NCI-H1417 treated with DMSO at 0.1 percent for 48 hours (cell line): ENCODE measurements at places on chromosomes 11 and 22.
A peak's percentile ranks its signal among the peaks of the same experiment; 100 is the strongest.

- DNase-seq: no peak
Measured at GRCh38 chr11:15800111-15800800, 556.1 kb downstream of the SOX6 start.

DNA sequence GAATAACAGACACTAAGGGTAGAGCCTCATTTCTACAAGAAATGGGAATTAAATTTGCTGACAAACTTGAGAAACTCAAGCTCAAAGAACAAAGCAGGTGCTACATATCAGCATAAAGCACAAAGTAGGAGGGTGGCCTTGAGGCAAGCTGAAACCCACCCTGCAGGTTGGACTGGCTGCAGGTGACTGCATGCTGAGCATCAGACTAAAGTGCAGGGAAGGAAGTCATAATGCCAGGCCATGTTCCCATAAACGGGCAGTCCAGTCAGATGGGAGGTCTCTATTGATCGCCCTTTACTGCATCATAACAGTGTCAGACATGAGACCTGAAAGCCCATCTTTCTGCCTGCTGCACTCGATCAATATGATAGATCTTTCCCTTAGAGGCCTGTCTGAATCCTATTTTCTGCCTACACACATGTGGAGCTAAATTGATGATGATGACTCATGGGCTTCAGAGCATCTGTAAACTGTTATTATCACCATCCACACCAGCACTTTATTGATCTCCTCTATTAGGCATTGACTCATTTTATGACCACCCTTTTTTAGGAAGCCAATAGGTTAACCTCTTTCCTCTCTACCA, 224.5 kb upstream of the DDI1 start:
- DNase-seq: no peak

GRCh38 chr22:45627489-45628233, 44.0 kb upstream of the ATXN10 start:
- no peak for DNase-seq

DNA sequence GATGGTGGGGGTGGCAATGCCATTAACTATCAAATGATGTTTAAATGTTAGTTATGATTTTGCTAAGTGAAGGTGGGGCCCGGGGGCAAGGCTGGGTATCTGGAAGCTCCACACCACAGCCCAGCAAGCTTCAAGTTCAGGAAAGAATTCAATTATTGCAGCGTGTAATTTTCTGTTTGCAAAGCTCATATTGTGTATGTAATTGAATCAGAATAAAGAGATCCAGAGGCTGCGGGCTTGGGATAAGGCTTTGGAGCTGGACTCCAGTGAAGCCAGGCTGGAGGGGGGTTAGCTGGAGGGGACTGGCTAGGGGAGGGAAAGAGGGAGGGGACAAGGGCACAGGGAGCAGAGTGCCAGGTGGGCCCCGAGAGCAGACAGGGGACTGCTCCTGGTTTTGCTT, 557.1 kb upstream of the CADM1 start:
- DNase-seq: no peak

- no peak for DNase-seq
Measured at GRCh38 chr11:135033540-135033939, 621.5 kb upstream of the B3GAT1 start.

GRCh38 chr11:73145986-73146575, 4.0 kb upstream of the FCHSD2 start:
- no peak for DNase-seq

DNA sequence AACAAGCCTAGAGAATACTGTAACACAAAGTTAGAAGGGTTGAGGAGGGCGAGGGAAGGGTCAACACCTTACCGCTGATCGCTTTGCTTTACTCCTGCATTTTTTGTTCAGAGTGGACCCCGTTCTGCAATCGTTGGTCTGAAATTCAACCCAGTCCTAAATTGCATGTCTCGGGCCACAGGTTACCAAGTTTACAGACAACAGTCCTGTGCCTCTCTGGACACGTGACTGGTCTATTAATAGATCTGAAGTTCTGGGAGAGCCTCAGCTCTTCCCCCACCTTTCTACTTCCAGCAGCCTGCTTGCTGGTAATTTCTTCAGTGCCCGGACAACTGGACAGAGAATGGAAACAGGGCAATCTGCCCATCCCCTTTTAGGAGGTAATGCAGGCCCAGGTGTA, 74.2 kb downstream of the STIM1 start:
- DNase-seq: no peak

- DNase-seq: no peak
Measured at GRCh38 chr11:1682225-1682905, 14.6 kb upstream of the KRTAP5-6 start.

GRCh38 chr11:44963136-44963535, 12.5 kb upstream of the TP53I11 start:
- DNase-seq: no peak

GRCh38 chr11:110113505-110113904, 20.3 kb downstream of the ZC3H12C start:
- DNase-seq: no peak

GRCh38 chr22:37676736-37677492, 1.5 kb downstream of the LGALS1 start:
- DNase-seq: no peak

GRCh38 chr22:17705546-17705945, 67.0 kb downstream of the BCL2L13 start:
- no peak for DNase-seq

GRCh38 chr22:38474003-38474607, 6.2 kb downstream of the KDELR3 start:
- DNase-seq: no peak

GRCh38 chr22:48319321-48320047, 1508.2 kb downstream of the BRD1 start:
- no peak for DNase-seq

DNA sequence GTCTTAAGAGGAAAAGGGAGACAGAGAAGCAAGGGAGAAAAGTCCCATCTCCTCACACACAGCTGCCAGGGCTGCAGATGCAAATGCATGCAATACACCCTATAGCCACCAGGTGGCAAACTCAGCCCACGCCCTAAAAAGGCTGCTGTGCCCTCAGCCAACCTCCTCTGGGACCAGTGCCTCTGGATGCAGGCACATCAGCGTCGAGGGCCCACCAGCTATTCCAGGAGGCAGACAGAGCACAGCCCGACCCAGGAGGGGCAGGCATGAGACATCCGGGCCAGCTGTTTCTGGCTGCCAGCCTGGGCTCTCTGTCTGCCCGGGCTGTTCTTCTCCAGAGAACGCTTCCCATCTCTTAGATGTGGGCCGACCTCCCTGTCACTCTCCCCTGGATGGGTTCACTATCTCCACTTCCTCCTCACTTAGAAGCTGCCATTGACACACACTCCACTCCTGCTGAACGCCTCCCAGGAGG, 39.7 kb downstream of the TPBGL start:
- DNase-seq: no peak

- no peak for DNase-seq
Measured at GRCh38 chr11:120308081-120308480, 17.0 kb upstream of the TLCD5 start.

DNA sequence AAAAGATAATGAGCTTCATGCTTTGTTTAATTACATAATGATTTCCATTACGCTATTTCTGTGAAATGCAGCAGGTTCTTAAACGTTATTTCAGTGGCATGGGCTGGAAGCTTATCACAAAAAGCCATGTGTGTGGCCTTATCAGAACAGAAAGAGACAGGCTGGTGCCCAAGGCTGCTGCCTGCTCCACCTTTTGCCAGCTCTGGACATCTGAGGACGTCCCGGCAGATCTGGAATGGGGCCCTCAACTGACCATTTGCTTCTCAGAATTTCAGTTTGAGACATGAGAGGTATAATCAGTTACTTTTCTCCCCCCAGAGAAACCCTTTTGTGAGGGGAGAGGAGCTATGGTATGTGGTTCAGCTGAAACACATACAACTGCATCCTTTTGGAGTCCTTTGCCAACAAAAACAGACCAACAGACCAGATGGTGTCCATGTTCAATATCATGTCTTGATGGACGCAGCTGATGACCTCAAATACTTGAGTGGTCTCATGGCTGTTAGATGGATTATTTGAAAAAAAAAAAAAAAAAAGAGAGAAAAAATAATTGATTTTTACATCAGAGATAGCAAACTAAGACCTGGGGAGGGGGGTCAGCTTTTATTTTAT, 8.6 kb downstream of the CDPF1 start:
- DNase-seq: no peak

- no peak for DNase-seq
Measured at GRCh38 chr11:57134284-57134683, 47.5 kb upstream of the LRRC55 start.

GRCh38 chr11:103624708-103625623, 411.5 kb upstream of the DDI1 start:
- no peak for DNase-seq

DNA sequence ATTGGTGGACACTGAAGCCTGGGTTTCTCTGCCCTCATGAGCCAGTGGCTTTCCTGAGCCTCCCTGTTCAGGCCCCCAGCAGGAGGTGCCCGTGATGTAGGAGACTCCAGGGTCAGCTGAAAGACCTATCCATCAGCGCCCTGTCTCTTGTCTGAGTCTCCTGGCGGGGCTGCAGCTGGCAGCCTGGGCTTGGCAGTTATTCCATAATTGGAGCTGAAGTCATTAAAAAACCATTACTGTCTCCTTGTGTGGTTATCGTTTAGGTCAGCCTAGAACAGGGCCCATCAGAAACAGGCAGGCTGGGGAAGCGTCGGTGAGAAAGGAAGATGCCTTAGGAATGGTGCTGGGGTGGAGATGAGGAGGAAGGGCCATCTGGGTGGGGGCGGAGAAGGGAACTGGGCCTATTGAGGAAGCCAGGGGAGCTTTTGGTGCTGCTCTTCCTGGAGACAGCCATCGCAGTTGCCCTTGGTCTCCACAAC, 5.0 kb downstream of the TUB start:
- peak; percentile 51 for DNase-seq

GRCh38 chr11:114353443-114353842, 46.9 kb downstream of the C11orf71 start:
- DNase-seq: no peak

- no peak for DNase-seq
Measured at GRCh38 chr11:83070731-83071566, 748 bp downstream of the RAB30 start.

- no peak for DNase-seq
Measured at GRCh38 chr11:85539740-85540139, 87.4 kb downstream of the DLG2 start.

- no peak for DNase-seq
Measured at GRCh38 chr22:37824674-37825641, 1.8 kb downstream of the GALR3 start.

DNA sequence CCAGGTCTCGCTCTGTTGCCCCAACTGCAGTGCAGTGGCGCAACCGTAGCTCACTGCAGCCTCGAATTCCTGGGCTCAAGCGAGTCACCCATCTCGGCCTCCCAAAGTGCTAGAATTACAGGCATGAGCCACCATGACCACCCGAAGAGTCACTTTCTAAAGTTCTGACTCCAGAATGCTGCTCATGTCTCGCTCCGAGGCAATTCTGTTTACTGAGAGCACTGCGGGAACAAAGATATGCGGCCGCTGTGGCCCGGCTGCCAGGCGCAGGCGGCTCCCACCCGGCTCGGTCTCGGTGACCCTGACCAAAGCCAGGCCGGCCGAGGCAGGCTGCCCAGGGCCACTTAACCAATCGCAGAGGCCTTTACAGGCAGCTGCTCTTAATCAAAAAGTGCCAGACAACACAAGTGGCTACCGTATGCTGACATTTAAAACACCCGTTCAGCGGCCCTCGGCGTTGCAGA, 78.7 kb downstream of the PHF21B start:
- DNase-seq: no peak

DNA sequence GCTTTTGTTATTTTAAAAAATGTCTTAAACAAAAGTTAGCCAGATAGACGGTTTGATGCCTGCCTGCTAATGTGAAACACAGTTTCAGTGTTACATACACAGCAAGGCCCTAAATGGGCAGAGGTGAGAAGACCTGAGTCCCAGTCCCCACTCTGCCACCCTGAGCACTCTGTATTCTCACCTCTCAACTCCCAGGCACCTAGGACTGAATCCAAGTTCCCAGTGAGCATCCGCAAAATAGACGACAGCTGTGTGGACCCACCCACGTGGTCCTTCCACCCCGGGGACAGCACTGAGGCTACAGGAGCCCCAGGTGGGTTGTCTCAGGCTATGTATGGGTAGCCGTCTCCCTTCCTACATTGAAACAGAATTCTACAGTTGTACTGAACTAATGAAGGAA, 111.5 kb downstream of the RPL27A start:
- DNase-seq: no peak

DNA sequence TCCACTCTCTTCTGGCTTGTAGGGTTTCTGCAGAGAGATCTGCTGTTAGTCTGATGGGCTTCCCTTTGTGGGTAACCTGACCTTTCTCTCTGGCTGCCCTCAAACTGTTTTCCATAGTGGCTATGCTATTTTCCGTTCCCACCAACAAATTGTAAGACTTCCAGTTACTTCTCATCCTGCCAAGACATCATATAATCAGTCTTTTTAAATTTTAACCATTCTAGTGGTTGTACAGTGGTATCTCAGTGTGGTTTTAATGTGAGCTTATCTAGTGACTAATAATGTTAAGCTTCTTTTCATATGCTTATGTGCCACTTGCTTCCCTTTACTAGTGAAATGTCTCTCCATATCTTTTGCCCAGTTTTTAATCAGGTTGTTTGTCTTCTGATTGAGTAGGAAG, 13.6 kb upstream of the TRIM29 start:
- no peak for DNase-seq

- DNase-seq: no peak
Measured at GRCh38 chr11:72369743-72370142, 64.6 kb downstream of the CLPB start.

DNA sequence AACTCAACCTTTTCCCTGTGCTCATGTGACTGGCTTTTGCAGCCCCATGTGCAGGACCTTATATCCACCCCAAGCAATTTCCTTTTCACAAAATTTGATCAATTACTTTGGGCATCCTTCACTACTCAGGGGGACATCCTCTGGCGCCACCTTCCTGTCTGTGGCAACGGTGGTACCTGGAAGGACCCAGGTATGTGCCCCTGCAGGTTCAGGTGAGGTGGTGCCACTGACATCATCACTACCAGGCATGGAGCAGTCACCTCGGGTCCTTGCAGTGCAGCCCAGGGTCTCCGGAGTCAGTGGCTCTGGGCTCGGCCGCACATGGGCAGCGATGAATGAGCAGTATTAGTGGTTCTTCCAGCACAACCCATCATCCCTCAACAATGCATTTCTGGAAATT, 37.7 kb upstream of the B3GAT1 start:
- no peak for DNase-seq

GRCh38 chr11:101705972-101706371, 122.2 kb upstream of the TRPC6 start:
- no peak for DNase-seq
